ENCODE measurements at places on chromosomes 13 and 19.
A peak's percentile ranks its signal among the peaks of the same experiment; 100 is the strongest.

DNA sequence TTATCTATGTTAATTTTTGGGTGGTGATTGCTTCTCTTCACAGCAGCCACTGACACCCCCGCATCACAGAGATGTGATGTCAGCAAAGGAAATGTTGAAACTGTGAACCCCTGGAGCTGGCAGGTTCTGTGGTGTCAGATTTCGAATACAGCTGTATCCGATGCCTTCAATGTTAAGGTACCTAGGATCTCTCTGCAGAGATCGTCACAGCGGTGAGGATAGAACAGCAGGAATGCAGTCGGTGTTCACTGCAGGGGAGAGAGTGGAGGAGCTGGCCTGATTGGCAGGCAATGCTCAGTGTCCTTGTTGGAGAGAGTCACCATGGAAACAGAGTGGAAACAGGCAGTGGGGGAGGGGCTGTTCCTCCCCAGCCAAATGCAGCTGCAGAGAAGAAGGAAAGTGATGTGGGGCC lies 79.5 kb upstream of the ZNF835 start:
- DNase-seq: peak; percentile 22

- no peak for DNase-seq
These were observed 1.2 kb downstream of the SELENOW start for GRCh38 chr19:47779524-47780214.

GRCh38 chr13:38606699-38607535 lies 80.0 kb upstream of the FREM2 start:
- no peak for DNase-seq

- DNase-seq: no peak
These were observed 18.6 kb downstream of the BRD4 start for GRCh38 chr19:15313649-15314279.

GRCh38 chr13:33771296-33771695 lies 46.7 kb upstream of the RFC3 start:
- no peak for DNase-seq

DNA sequence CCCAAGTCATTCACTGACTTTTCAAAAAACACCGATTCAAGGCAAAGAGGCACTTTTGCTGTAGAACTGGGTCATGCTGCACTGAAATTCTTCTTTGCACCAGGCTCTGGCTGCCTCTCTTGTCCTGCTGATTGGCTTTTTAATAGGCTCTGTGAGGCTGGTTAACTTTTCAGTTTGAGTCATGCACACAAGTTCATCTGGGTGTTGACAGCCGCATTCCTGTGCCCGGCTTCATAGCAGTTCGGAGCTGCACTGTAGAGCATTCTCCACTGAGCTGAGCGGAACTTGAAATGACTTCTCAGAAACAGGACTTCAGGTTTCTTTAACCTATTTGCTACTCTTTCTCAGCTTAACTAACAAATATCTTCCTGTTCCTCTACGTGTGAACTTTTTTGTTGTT lies 978.3 kb downstream of the UQCRFS1 start:
- DNase-seq: no peak

DNA sequence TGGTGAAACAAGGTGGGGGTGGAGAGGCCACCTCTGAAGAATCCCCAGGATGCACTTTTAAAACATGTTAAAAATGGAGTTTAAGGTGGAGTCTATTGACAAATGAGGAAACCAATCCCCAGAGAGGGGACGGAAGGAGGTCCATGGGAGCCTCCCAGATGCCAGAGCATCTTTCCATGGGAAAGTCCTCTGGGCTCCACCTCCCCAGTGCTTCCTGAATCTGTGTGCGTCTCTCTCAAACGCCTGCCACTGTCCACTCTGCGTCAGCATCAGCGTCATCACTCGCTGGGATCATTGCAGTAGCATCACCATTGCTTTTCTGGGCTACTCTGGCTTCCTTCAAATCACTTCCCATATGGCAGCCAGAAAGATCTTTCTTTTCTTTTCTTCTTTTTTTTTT lies 6.2 kb downstream of the GPR4 start:
- no peak for DNase-seq

GRCh38 chr13:66845393-66845792 lies 384.7 kb downstream of the PCDH9 start:
- no peak for DNase-seq

Measured in hypothalamus (tissue), 51 donors.